ENCODE measurements at places on chromosomes 1 and 21.

- DNase-seq, result no peak
These were observed 31.0 kb downstream of the PALMD start for GRCh38 chr1:99676876-99677275.

- no peak for DNase-seq
These were observed 22.2 kb downstream of the FNDC5 start for GRCh38 chr1:32848354-32849063.

DNA sequence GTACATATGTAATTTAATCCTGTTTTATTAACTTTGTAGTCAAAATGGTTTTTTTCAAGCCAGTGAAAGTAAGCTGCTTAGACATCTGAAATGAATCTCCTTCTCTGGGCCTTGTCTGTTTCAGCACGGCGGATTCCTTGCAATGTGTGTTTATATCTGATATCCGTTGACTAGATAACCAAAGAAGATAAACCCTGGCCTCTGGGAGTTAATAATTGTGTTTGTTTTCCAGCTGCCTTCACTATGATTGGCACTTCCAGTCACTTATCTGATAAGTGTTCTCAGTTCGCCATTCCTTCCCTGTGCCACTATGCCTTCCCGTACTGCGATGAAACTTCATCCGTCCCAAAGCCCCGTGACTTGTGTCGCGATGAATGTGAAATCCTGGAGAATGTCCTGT, 63.5 kb upstream of the UBE2U start:
- DNase-seq, result no peak

DNA sequence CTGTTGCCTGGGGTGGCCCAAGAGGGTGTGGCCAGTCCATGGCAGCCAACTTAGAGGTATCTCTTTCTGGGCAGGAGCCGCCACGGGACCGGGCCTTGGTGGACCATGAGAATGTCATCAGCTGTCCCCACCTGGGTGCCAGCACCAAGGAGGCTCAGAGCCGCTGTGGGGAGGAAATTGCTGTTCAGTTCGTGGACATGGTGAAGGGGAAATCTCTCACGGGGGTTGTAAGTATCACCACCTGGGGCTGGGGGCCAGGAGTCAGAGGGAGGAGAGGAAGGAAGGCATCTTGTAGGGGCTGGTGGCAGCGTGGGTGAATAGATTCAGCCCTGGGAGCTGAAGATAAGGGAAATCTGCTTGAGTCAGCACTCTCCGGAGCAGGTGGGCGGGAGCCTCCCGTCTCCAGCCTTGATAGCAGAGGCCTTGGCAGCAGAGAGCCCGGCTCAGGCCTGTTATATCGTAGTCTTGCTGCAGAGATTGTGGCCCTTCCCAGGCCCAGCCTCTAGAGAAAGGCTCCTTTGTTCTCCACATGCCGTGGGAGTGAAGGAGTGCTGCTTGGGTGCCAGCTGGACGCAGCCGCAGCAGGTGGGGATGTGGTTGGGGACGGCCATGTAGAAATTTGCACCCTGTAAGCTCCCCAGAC, 25.4 kb downstream of the PHGDH start:
- DNase-seq, result no peak

- no peak for DNase-seq
These were observed 409.9 kb upstream of the NFIA start for GRCh38 chr1:60672449-60672848.

GRCh38 chr1:56033321-56034037, 545.9 kb downstream of the PLPP3 start:
- no peak for DNase-seq
